ENCODE measurements at places on chromosomes 1 and 21.
A peak's percentile ranks its signal among the peaks of the same experiment; 100 is the strongest.

- no peak for DNase-seq
- no peaks in the 10 kb centered on the region for H3K36me3 ChIP-seq
- no peaks in the 10 kb centered on the region for H3K4me1 ChIP-seq
- no peaks in the 10 kb centered on the region for H3K27me3 ChIP-seq
- no peak overlapping the region for H3K4me3 ChIP-seq
These were observed 15.4 kb upstream of the CYYR1 start for GRCh38 chr21:26588446-26588845.

- H3K27ac ChIP-seq = peak overlapping the region; percentile 72
- no peak for DNase-seq
- no peaks in the 10 kb centered on the region for H3K27me3 ChIP-seq
- H3K4me3 ChIP-seq = peak overlapping the region; percentile 15
- H3K36me3 ChIP-seq = no peaks in the 10 kb centered on the region
These were observed 37.8 kb upstream of the S1PR1 start for GRCh38 chr1:101198842-101199636.

DNA sequence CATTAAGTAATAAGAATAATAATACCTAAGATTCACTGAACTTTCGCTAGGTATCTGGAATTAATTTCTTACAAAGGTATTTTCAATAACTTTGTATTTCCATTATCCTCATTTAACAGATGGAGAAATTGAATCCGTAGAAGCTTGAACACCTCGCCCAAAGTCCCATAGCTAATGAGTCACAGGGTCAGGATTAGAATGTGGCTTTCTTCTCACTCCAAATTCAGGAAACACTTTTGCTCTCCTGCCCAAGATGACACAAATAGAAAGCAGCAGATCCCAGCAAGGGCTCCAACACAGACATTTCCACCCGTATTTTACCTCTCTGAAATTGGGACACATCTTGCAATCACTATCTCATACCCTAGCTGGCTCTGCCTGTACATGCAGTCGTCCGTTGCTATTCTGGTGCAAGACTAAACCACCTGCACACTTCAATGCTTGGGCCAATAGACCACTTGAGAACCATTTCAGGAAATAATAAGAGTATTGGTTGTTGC is 125.9 kb upstream of the GREM2 start:
- no peaks in the 10 kb centered on the region for H3K36me3 ChIP-seq
- H3K4me3 ChIP-seq = no peak overlapping the region
- no peaks in the 10 kb centered on the region for H3K27me3 ChIP-seq

GRCh38 chr1:44842486-44842861 is 579 bp downstream of the PTCH2 start:
- H3K27me3 ChIP-seq = peaks cover 10% of the 10 kb centered on the region
- H3K4me1 ChIP-seq = no peaks in the 10 kb centered on the region
- H3K4me3 ChIP-seq = peak overlapping the region; percentile 27
- no peaks in the 10 kb centered on the region for H3K36me3 ChIP-seq

GRCh38 chr1:236141447-236142252 is 689 bp upstream of the GPR137B start:
- peak overlapping the region; percentile 75 for H3K27ac ChIP-seq
- H3K4me3 ChIP-seq = peak overlapping the region; percentile 89
- H3K4me1 ChIP-seq = peaks cover 21% of the 10 kb centered on the region
- no peak for DNase-seq

- no peak for DNase-seq
- no peaks in the 10 kb centered on the region for H3K4me1 ChIP-seq
- H3K36me3 ChIP-seq = no peaks in the 10 kb centered on the region
- no peak overlapping the region for H3K27ac ChIP-seq
These were observed 1240.7 kb downstream of the BRINP3 start for GRCh38 chr1:189237008-189237407.

GRCh38 chr21:15514073-15514946 is 215.5 kb upstream of the USP25 start:
- peaks cover 3% of the 10 kb centered on the region for H3K36me3 ChIP-seq
- H3K27ac ChIP-seq = peak overlapping the region; percentile 67
- peaks cover 9% of the 10 kb centered on the region for H3K4me1 ChIP-seq

DNA sequence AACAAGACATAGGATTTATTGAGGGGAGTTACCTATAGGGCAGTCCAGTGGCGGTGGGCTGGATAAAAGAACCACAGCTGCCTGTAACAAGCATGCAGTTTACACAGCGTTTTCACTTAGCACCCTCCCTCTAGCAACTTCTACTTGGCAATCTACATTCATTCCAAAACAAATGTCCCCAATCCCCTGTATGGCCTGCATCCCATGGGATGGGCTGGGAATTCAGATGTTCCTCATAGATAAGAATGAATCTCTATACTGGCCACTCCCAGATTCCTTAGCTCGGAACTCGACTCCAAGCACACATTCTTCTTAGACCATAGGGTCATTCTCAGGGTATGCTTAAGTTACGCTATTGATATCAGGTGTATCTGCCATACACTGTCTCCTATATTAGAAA is 33.3 kb downstream of the PCP4 start:
- H3K36me3 ChIP-seq = no peaks in the 10 kb centered on the region
- no peak for DNase-seq
- H3K27ac ChIP-seq = no peak overlapping the region
- no peaks in the 10 kb centered on the region for H3K27me3 ChIP-seq

DNA sequence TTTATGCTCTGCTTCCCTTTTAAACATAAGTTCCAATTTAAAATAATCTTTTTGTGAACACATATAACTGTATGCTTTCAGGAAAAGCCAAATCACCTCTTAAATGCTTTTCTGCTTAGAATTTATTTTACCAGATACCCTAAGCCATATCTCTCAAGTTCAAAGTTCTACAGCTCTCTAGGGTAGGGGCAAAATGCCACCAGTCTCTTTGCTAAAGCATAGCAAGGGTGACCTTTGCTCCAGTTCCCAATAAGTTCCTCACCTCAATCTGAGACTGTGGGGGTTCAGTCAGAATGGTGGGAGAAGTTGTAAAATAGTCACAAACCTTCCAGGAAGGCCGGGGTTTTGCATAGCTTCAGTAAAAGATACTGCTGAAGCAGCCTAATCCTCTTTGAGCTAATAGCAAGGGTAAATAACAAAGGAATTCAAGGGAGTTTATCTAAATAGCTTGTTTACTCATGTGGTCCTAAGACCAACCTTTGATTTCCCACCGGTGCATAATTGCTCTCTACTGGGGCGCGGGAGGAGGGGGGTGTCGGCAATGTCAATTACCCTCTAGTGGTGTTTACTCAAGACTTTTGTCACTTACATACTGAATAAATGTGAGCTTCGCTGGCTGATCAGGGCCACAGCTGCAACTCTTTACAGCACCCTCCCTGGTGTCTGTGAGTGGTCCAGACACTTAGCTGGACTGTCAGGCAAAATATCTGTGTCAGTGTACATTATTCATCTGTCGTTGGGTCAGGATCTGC is 1376.2 kb downstream of the NCAM2 start:
- H3K27ac ChIP-seq = no peak overlapping the region
- no peak for DNase-seq
- H3K4me3 ChIP-seq = no peak overlapping the region
- no peaks in the 10 kb centered on the region for H3K27me3 ChIP-seq

DNA sequence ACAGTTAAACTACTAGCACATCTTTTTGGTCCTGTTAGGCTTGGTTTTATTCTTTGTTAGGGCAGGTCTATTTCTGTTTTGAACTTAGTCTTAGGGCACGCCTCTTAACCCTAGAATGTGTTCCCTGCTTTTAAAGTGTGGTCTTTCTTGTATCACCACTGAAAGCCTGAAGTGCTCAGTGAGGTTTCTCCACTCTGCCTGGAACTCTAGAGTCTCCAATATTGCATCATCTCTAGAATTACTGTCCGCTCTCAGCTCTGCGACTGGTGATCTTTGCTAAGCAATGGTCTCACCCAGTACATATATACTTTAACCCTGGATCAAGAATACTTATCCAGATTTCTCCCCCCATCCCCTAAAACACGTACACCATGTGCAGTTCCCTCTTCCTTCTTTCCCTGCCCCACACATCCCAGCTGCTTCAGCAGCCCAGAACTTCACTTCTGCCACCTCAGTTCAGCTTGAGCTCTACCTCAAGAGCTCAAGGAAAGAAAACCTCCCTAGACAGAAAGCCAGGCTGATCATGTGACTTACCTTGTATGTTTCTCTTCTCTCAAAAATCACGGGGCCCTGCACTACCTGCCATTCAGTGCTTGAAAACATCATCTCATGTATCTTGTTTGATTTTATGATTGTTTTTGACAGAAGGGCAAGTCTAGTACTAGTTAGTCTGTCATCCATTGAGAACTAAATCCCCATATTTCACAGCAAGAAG is 59.9 kb downstream of the TENT5C start:
- peak overlapping the region; percentile 96 for H3K27ac ChIP-seq
- no peaks in the 10 kb centered on the region for H3K27me3 ChIP-seq
- peaks cover 53% of the 10 kb centered on the region for H3K4me1 ChIP-seq

- H3K36me3 ChIP-seq = no peaks in the 10 kb centered on the region
- H3K4me3 ChIP-seq = peak overlapping the region; percentile 99
- no peak for DNase-seq
- H3K4me1 ChIP-seq = peaks cover 13% of the 10 kb centered on the region
- H3K27me3 ChIP-seq = no peaks in the 10 kb centered on the region
These were observed 950 bp upstream of the LRP8 start for GRCh38 chr1:53328541-53329499.

- H3K27me3 ChIP-seq = no peaks in the 10 kb centered on the region
- no peak for DNase-seq
- H3K4me3 ChIP-seq = no peak overlapping the region
- peaks cover 4% of the 10 kb centered on the region for H3K36me3 ChIP-seq
- H3K4me1 ChIP-seq = peaks cover 12% of the 10 kb centered on the region
These were observed 120.7 kb upstream of the SGIP1 start for GRCh38 chr1:66413136-66413837.

DNA sequence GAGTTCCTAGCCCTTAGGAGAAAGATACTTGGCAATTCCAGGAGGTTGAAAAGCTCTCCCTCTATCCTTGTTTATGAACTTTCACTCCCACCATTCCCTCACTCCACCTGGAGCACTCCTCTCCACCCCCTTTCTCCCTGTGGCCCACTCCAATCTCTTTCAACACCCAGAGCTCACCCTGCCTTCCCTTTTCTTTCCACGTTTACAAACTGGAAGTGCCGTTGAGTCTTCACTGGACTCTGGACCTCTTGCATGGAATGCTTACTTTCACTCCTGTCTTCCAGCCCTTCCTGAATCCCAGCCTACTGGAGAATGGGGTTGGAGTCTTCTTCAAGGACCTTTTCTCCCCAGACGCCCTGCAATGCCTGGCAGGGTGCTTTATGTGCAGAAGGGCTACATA is 198.5 kb downstream of the RHOU start:
- H3K4me1 ChIP-seq = no peaks in the 10 kb centered on the region
- no peak overlapping the region for H3K27ac ChIP-seq
- DNase-seq = no peak
- no peak overlapping the region for H3K4me3 ChIP-seq

- peak overlapping the region; percentile 76 for H3K4me3 ChIP-seq
- no peak for DNase-seq
- peak overlapping the region; percentile 32 for H3K27ac ChIP-seq
These were observed 436 bp upstream of the TTLL7 start for GRCh38 chr1:83999316-83999819.

GRCh38 chr1:121516234-121516967 is 331.6 kb downstream of the SRGAP2C start:
- no peaks in the 10 kb centered on the region for H3K27me3 ChIP-seq
- peak; percentile 22 for DNase-seq
- H3K4me1 ChIP-seq = peaks cover 35% of the 10 kb centered on the region
- H3K4me3 ChIP-seq = peak overlapping the region; percentile 82
- no peaks in the 10 kb centered on the region for H3K36me3 ChIP-seq

GRCh38 chr1:200659269-200659668 is 10.4 kb downstream of the DDX59 start:
- DNase-seq = no peak
- H3K27me3 ChIP-seq = no peaks in the 10 kb centered on the region
- no peak overlapping the region for H3K27ac ChIP-seq
- H3K36me3 ChIP-seq = peaks cover 34% of the 10 kb centered on the region

GRCh38 chr1:243738020-243738419 is 112.0 kb downstream of the AKT3 start:
- H3K27ac ChIP-seq = no peak overlapping the region
- peaks cover 22% of the 10 kb centered on the region for H3K4me1 ChIP-seq
- H3K4me3 ChIP-seq = no peak overlapping the region
- no peaks in the 10 kb centered on the region for H3K27me3 ChIP-seq
- no peak for DNase-seq

GRCh38 chr1:117181630-117182041 is 29.1 kb downstream of the VTCN1 start:
- H3K27ac ChIP-seq = no peak overlapping the region
- DNase-seq = no peak
- no peaks in the 10 kb centered on the region for H3K4me1 ChIP-seq
- no peak overlapping the region for H3K4me3 ChIP-seq

- peaks cover 42% of the 10 kb centered on the region for H3K4me1 ChIP-seq
- DNase-seq = no peak
- peaks cover 12% of the 10 kb centered on the region for H3K36me3 ChIP-seq
- no peak overlapping the region for H3K27ac ChIP-seq
- no peaks in the 10 kb centered on the region for H3K27me3 ChIP-seq
These were observed 3.9 kb downstream of the EFCAB14 start for GRCh38 chr1:46714976-46715375.

DNA sequence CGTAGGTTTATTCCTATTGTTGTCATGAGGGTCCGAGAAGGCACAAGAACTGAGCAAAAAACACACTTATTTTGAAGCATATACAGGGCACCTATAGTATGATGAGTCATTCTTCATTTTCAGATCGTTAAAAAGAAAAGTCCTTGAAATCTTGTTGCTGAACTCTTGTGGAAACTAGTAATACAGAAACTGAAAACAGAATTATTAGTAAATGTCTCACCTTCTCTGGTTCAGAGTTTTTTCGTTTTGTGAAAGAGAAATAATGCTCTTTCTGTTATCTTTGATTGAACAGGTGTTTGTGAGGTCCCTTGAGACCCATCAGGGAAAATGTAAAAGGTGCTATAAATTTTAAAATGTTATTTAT is 102.0 kb upstream of the COA6 start:
- DNase-seq = no peak
- H3K36me3 ChIP-seq = no peaks in the 10 kb centered on the region
- H3K4me1 ChIP-seq = no peaks in the 10 kb centered on the region
- peaks cover 12% of the 10 kb centered on the region for H3K27me3 ChIP-seq

- no peaks in the 10 kb centered on the region for H3K36me3 ChIP-seq
- no peak overlapping the region for H3K27ac ChIP-seq
- H3K4me3 ChIP-seq = no peak overlapping the region
- peaks cover 2% of the 10 kb centered on the region for H3K27me3 ChIP-seq
- no peak for DNase-seq
- peaks cover 13% of the 10 kb centered on the region for H3K4me1 ChIP-seq
These were observed 10.1 kb upstream of the PSRC1 start for GRCh38 chr1:109293026-109293425.

DNA sequence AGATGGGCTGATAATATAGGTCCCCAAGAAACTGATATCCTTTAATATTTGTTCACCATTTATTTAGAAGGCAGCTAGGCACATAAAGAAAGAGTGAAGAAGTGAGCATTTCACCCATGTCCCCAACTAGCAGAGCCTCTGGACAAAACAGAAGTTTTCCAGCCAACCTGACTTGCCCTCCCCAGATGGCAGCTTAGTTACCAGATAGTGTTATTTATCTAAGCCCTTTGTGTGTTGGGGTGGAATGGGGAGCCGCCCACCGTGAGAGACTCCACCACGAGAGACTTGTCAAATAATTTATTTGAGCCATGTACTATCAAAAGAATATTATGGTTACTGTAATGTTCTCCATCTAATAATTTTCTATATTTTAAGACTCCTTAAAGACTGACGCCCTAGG is 54.9 kb upstream of the C1orf198 start:
- no peak overlapping the region for H3K27ac ChIP-seq
- H3K27me3 ChIP-seq = no peaks in the 10 kb centered on the region
- no peak overlapping the region for H3K4me3 ChIP-seq
- DNase-seq = no peak
- peaks cover 32% of the 10 kb centered on the region for H3K36me3 ChIP-seq

- no peaks in the 10 kb centered on the region for H3K4me1 ChIP-seq
- no peak for DNase-seq
- no peak overlapping the region for H3K27ac ChIP-seq
- H3K4me3 ChIP-seq = no peak overlapping the region
These were observed 3.6 kb upstream of the KCNT2 start for GRCh38 chr1:196611873-196612272.

Measured in memory B cell (primary cell).